Activated CD4-positive, alpha-beta T cell treated with anti-CD3 and anti-CD28 coated beads, Interleukin-2, amount 50 U/mL, for 24 hours (primary cell): ENCODE measurements at places on chromosomes 13 and 19.

DNA sequence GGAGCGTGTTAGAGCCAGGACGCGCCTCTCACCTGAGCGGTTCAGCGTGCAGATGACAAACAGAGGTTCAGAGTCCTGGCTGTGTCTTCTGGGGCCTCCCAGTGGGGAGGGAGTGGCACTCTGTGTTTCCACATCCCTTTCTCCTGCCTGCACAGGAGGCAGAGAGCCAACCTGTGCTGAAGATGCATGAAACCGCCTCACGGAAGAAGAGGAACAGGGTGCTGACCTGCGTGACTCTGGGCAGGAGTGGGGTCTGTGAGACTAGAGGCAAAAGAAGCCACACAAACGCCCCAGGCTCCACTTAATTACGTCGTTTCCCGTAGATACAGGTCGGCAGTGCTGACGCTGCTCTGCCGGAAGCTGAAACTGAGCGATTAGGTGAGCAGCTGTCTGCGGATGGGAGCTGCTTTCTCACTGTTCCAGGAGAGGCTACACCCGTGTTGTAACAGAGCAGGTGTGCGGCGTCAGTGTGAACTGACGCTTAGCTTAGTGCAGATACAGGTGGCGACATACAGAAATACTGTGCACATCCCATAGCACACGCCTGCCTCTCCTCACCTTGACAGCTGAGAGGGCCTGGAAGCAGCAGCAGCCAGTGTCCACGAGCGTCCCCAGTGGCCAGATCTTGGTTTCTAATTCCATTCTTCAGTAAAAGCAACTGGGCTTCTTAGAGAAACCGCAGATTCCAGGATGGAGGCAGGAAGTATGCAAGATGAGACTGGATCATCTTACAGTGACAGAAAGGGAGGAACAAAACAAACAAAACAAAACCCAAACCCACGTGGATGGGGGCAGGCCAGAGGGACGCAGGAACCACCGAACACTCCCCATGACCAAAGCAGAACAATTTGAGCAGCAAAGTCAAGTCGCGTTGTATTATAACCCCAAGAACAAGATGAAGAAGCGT, 37.7 kb upstream of the MCF2L start:
- DNase-seq = no peak

- DNase-seq = no peak
These were observed 18.2 kb downstream of the ZNF121 start for GRCh38 chr19:9565900-9566705.

DNA sequence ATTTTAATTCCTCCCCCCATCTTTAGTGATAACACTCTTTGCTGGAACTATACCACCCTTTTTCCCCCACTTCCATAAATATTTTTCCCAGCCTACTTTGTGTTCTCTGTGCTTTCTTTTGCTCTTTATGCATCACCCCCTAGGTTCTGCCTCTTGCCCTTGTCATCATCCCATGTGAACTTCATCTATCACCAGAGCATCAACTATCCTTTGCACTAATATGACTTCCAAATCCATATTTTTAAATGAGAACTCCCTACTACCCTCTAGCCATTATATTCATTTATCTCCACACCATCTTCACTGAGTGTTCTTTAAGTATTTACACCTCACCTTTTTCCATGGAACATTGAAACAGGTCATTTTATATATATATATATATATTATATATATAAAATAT, 452.7 kb downstream of the FOXO1 start:
- no peak for DNase-seq

DNA sequence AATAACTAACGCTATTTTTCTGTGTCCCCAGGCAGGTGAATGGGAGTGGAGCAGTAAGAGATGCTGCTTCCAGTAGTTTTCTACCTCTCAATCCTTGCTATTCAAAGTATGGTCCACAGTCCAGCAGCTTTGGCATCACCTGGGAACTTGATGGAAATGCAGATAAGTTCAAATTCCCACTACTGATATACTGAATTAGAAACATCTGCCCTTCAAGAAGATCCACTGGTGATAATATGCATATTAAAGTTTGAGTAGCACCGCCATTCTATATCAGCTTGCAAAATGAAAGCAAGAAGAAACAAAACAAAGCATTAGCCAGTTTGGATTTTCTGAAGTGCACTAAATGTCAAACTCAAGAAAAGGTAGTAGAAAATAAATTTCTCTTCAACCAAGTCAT, 906.2 kb upstream of the PCDH20 start:
- DNase-seq = no peak

- peak; percentile 38 for DNase-seq
These were observed 333.9 kb downstream of the UQCRFS1 start for GRCh38 chr19:28878862-28879566.

DNA sequence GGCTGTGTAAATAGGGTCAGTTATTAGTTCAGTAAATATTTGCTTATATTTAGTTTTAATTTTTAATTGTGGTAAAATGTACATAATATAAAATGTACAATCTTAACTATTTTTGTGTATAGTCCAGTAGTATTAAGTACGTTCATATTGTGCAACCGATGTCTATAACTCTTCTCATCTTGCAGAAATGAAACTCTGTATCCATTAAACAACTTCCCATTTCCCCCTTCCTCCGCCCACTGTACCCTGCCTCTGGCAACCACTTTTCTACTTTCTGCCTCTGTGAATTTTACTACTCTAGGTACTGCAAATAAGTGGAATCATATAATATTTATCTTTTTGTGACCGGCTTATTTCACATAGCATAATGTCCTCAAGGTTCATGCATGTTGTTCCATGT, 24.4 kb downstream of the UBAC2 start:
- no peak for DNase-seq

DNA sequence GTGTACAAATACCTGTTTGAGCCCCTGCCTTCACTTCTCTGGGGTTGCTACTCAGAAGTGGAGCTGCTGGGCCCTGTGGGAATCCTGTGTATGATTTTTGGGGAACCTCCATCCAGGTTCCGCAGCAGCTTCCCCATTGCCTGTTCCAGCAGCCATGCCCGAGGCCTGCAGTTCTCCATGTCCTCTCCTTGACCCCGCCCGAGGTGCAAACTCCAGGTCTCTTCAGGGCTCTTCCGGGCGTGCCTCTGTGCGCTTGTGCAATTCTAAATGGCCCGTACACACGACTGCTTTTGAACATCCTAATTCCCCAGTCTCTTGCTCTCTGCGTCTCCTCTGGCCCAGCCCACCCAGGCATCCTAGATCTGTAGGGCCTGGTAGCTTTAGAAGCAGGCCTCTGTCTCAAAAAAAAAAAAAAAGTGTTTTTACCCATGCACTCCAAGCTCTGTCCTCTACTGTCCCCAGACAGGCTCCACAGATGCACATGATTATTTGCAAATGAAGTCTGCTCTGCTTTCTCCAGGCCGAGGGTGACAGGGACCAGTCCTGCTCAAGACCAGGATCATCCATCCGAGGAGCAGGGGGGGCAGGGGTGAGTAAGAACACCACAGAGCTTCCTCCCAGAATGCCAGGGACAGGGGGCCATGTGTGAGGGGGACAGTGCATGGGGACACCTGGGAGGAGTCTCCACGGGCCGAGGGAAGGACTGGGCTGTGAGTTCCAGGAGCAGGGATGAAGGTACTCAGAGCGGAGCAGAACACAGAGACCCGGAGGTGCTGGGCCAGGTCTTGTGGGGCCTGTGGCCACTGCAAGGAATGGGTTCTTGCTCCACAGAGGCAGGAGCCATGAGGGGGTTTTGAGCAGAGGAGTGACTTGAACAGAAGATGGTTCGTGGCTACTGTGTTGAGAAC, 51.7 kb downstream of the SLC7A9 start:
- DNase-seq = no peak

DNA sequence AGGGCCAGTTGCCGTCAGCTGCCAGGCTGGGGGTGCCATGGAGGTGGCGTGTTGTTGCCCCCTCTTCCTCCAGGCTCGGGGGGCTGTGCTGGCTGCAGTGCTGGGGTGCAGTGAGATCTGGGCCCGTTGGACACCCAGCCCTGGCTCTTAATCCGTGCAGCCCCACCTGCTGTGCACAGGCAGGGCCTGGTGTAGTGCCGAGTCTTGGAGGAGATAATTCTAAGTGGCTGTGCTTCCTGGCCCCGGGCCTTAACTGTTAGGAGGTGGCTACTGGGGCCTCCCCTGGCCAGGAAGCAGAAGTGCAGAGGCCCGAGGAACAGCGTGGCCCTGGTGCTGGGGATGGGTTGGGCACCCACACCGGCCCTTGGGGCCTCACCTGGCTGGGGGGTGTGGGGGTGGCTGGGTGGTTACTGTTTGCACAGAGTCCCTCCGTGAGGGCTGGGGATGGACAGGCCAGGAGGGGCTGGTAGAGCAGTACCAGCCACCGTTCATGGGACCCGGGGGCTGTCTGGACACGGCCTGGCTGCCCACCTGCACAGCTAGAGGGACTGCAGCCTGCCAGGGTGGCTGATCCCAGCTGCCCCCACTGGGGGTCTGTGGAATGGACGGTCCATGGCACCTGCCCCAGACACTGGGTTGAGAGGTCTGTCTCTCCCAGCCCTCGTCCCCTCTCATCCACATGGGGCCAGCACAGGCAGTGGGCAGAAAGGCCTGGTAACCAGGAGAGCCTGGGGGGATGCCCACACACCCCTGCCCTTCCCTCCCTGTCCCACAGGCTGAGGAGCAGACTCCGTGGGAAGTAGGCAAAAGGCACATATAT, 3.3 kb downstream of the GPX4 start:
- no peak for DNase-seq

DNA sequence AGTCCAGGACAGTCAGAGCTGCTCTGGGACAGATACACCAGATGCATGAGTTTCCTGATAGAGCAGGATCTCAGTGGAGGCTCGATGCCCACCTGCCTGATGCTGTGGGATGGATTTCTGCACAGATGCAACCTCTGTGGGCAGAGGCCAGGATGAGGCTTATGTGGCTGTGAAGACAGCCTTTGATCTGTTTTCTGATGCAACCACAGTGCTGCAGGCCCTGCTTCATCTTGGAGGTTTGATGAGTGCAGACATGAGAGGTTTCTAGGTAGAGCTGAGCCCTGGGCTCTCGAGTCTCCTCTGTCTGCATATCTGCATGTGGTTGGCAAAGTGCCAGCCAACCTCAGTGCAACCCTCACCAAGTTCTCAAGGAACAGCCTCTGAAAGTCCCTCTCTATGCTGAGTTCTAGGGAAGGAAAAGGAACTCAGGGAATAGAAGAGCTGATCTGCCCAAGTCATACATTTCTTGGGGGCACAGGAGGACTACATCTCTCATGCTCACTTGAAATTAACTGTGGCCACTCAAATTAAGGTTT, 23.1 kb upstream of the TSHZ3 start:
- DNase-seq = no peak

GRCh38 chr13:44159633-44160279, 213.9 kb upstream of the SERP2 start:
- no peak for DNase-seq

DNA sequence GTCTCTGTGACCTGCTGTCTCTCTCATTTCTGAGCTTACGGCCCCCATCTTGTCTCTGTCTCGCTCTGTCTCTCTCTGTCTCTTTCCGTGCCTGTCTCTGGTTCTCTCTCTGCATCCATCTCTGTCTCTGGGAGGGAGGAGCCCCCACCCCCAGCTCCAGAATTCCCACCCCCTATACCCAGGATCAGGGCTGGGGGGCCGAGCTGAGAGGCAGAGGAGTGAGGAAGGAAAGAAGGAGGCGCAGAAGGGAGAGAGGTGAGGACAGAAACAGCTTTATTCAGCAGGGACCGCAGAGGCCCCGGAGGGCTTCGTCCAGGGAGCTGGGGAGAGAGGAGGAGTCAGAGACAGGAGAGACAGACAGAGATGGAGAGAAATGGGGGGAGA, 14.0 kb downstream of the JOSD2 start:
- no peak for DNase-seq
